ENCODE measurements at places on chromosomes 1 and 21.
A peak's percentile ranks its signal among the peaks of the same experiment; 100 is the strongest.

DNA sequence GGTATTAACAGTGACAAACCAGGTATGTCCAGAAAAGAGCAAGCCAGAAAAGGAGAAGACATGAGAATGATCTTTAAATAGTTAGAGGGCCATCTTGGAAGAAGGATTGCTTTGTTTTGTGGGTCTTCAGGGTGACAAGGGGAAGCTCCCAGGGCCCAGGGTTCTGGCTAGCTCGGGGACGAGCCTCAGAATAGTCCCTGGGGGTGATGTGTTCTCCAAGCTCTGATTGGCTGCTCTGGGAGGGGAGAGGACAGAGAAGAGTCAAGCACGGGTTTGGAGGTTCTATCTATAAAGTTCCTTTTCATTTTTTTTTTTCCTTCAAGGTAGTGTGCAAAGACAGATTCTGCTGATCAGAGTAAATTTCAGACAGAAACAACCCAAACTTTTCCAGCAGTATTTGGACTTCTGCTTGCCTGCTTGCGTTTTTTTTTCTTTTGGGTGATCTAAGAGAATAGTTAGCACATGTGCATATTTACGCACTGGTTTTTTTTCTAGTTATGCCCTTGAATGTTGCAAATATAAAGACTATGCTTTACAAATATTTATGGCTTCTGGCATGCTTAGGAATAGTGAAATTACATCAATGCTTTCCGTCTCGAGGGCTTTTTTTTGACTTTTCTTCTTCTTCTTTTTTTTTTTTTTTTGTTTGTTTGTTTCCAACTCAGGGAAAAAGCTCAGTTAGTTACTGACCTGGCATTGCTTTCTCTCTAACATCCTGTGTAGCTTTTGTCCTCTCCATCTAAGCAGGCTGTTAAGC lies 59.7 kb downstream of the ROR1 start:
- DNase-seq: peak; percentile 44

DNA sequence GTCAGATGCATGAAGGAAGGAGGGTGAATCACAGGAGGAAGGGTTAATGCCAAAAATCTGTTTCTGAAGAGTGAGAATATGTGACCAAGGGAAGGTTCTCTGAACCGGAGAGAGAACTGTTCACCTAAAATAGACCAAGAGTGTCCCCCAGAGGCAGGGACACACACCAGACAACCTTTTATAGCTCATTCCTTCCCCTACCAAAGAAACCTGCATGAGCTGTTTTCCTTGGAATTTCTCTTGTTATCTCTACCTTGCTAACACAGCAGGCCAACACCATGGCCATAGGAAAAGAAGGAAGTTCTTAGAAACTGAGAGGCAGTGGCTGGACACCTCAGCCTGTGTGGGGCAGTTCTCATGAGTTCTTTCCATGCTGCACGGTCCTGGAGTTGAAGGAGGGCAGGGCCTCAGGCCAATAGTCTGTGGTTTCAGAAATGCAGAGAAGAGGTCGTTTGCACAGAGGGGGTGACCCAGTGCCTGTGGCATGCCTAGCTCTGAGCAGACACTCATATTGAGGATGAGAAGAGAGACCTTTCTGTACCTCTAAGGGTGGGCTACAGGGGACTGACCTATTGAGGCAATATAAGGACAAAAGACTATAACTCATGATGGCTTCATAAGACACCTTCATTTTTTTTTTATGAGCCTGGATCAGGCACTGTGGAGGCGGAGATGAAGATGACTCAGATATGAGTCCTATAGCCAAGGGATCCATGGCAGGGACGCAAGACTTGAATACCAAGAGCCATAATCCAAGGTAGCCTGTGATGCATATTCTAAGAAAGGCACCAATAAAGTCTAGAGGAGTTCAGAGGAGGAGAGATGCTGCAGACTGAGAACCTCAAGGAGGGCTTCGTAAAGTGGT lies 39.4 kb downstream of the IGFN1 start:
- no peak for DNase-seq

- DNase-seq: peak; percentile 9
Observed at GRCh38 chr1:208709981-208710380, 465.8 kb upstream of the PLXNA2 start.

DNA sequence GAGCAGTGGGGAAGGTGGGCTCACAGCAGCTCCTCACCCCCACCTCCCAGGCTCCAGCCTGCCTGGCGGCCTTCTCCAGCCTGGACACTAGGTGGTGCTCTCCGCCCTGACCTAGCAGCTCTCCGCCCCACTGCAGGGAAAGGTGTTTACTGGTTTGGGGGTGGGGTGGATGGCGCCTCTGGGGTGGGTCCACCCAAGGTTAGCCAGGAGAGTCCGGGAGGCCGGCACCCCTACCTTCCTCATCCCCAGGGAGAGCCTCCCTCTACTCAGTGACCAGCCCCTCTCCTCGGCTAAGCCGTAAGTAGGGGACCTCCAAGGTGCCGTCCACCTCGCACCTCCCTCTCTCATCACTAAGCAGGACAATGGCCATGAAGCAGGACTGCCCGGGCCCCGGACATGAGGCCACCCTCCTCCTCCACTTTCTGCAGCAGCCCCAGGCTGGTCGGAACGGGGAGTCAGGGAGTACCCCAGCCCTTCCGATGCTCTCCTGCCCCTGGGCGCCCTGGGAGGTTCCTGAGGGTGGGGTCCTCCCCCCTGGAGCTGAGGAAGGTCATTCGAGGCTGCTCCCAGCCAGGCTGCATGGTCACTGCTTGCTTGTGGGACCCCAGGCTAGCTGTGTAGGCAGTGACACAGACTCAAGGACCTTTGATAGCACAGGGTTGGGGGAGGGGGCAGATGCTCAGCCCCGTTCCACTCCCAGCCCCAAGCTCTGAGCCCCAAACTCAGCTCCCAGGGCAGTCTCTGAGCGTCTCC lies 101.4 kb upstream of the VAMP3 start:
- peak; percentile 27 for DNase-seq

- DNase-seq: no peak
Observed at GRCh38 chr1:204852854-204853253, 17.8 kb upstream of the NFASC start.

DNA sequence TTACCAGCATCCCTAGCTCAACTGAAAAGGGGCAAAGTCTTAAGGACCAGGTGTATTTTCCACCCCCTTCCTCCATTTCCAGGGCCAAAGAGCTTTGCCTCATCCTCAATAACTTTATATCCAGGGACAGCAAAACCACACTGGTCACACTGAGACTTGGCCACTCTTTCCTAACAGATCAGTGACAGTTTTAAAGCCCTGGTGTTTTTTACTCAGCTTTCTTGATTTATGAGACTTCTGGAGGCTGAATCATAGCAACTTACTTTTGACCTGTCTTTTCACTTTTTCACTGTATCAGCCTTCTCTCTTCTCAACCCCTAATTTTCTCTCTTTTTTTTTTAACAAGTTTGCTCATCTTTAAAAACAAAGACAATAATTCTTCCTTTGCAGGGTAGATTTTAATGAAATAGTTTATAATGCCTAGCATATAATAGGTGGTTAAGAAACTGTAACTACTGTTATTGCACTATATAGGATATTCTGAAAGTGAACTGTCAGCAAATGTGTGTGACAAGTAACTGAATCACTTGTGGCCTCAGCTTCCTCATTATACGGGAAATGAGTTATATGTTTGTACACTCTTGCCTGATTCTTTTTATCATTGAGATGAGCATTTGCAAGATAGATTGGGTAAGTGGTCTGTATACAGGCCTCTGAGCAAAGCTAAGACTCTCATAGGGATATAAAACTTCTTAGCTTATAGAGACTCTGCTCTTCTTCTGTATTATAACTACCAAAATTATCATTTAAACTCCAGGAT lies 19.7 kb upstream of the DYNLT5 start:
- DNase-seq: peak; percentile 24

GRCh38 chr1:184376369-184376768 lies 10.5 kb upstream of the C1orf21 start:
- no peak for DNase-seq

- no peak for DNase-seq
Observed at GRCh38 chr1:2777424-2778219, 23.9 kb downstream of the TTC34 start.

DNA sequence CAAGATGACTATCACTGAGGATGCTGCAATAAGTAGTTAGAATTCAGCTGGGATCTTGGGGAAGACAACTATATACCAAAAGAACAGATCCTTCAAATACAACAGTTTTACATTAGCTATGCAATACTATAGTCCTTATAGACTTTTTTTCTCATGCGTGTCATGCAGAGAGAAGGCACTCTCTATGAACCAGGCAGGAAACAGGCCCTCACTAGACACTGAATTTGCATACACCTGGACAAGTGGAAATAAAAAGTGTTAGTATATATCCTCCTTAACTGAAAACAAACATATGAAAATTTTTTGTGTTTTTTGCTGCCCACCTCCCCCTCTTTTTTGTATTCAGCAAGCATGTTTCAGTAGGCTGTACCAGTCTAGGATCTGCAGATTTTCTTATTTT lies 29.9 kb downstream of the TMCO1 start:
- DNase-seq: no peak

- no peak for DNase-seq
Observed at GRCh38 chr21:24208562-24209260, 1398.6 kb downstream of the MRPL39 start.

Data from umbilical cord (tissue), 2 donors.